ENCODE measurements at places on chromosomes 3 and 15. TPM values are rescaled to one million over a fixed set of nuclear protein-coding genes. Genes with fewer than 3 reads are reported as not detected.

SLC15A2 gene
- 0.54 TPM for total RNA-seq

NEK10 gene
- 4.4 TPM for total RNA-seq

CSPG5 gene
- not detected for total RNA-seq

SCAANT1 gene
- not detected for total RNA-seq

ACTRT3 gene
- 4.5 TPM for total RNA-seq

CELSR3 gene
- 2.2 TPM for total RNA-seq

PRSS50 gene
- not detected for total RNA-seq

MAPK6 gene
- total RNA-seq = 28.0 TPM

OCA2 gene
- not detected for total RNA-seq

LYSMD2 gene
- 10.9 TPM for total RNA-seq

XYLB gene
- 3.8 TPM for total RNA-seq

DUSP7 gene
- total RNA-seq = 8.9 TPM

HYAL2 gene
- total RNA-seq = 65.4 TPM

CYP19A1 gene
- total RNA-seq = 1.1 TPM

CTXN2 gene
- total RNA-seq = not detected

MAGI1 gene
- total RNA-seq = 6.3 TPM

AGTR1 gene
- total RNA-seq = 20.5 TPM

TM4SF18 gene
- total RNA-seq = 1.2 TPM

CCDC191 gene
- total RNA-seq = 1.4 TPM

LOXL1 gene
- total RNA-seq = 410 TPM

DAZL gene
- 0.10 TPM for total RNA-seq

RFX7 gene
- 9.2 TPM for total RNA-seq

SERPINI1 gene
- 2.0 TPM for total RNA-seq

TRIM42 gene
- not detected for total RNA-seq

CCDC51 gene
- 15.8 TPM for total RNA-seq

MUC4 gene
- not detected for total RNA-seq

EXD1 gene
- total RNA-seq = not detected

ANKRD63 gene
- total RNA-seq = not detected

ZNF385D gene
- total RNA-seq = 2.0 TPM

PROK2 gene
- not detected for total RNA-seq

ITGB5 gene
- total RNA-seq = 199 TPM

CFAP92 gene
- not detected for total RNA-seq

TM4SF4 gene
- total RNA-seq = not detected

ALPK3 gene
- 0.81 TPM for total RNA-seq

KNG1 gene
- not detected for total RNA-seq

C2CD4B gene
- total RNA-seq = 1.2 TPM

LRTM1 gene
- not detected for total RNA-seq

ZNF80 gene
- total RNA-seq = not detected

IGF2BP2 gene
- total RNA-seq = 27.5 TPM

DUOX1 gene
- not detected for total RNA-seq

CHST2 gene
- 95.0 TPM for total RNA-seq

CCDC33 gene
- not detected for total RNA-seq

LYZL4 gene
- not detected for total RNA-seq

OR5K2 gene
- not detected for total RNA-seq

DNAH12 gene
- 0.20 TPM for total RNA-seq

GAP43 gene
- total RNA-seq = 4.9 TPM

Measured in cardiac ventricle fibroblast (primary cell).